K562 (cell line): ENCODE measurements at places on chromosomes 7 and 10. TPM values are rescaled to one million over a fixed set of nuclear protein-coding genes. Genes with fewer than 3 reads are reported as not detected.

DNA sequence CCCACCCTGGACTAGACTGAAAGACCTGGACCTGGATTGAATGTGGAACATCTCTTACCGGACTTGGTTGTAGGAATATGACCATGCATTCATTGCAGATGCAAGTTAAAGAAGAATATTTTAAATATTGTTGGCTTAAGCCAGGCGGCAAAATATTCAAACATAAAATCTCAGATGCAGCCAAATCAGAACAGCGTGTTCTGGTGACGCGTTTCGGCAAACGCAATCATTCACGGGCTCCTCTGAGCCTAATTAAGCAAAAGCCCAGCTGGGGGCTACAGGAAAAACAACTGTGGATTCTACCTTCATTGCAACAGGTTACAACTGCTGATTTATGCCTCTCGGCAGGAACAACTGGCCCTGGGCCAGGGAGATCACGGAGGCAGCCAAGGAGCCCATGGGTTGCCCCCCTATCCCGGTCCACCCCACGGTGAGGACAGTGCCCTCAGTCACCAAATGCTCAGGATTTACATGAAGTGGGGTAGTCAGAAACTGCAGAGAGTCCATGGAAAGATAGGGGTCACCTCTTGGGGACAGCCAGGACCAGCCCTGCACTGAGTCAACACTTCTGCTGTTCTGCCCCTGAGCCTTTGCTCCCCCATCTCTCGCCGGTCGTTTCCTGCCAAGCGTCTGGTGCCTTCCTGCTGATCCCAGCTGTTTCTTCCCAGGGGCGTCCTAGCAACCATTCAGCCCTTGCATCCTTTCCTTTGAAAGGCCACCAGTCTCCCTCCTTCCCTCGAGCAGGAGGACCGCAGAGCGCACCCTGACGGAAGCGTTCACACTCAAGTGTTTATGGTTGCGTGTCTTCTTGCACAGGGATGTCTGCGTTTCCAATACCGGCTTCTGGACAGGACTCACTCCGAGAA lies 64.4 kb upstream of the SFMBT2 start:
- DNase-seq = no peak

DNA sequence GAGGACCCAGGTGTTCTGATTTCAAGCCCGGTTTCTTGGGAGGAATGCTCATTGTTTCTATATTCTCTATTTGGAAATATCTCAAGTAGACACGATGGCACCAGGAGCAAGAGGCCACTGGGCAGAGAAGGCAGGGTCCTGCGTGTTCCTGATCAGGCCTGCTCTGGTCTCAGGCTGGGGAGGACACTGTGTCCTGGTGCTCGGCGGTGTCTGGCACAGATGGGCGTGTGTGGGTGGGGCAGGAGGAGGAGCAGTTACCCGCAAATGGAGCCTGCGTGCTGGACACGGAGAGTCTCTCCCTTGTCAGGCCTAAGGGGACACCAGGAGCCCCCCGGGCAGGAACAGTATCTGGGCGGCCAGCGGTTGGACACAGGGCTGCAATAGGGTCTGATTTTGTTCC lies 25.9 kb upstream of the GOLGA7B start:
- no peak for DNase-seq

The DGKI gene
- not detected in 2 replicates for total RNA-seq

The PLAC9 gene
- not detected in 2 replicates for total RNA-seq
